ENCODE measurements at places on chromosomes 13 and 19.
A peak's percentile ranks its signal among the peaks of the same experiment; 100 is the strongest.

DNA sequence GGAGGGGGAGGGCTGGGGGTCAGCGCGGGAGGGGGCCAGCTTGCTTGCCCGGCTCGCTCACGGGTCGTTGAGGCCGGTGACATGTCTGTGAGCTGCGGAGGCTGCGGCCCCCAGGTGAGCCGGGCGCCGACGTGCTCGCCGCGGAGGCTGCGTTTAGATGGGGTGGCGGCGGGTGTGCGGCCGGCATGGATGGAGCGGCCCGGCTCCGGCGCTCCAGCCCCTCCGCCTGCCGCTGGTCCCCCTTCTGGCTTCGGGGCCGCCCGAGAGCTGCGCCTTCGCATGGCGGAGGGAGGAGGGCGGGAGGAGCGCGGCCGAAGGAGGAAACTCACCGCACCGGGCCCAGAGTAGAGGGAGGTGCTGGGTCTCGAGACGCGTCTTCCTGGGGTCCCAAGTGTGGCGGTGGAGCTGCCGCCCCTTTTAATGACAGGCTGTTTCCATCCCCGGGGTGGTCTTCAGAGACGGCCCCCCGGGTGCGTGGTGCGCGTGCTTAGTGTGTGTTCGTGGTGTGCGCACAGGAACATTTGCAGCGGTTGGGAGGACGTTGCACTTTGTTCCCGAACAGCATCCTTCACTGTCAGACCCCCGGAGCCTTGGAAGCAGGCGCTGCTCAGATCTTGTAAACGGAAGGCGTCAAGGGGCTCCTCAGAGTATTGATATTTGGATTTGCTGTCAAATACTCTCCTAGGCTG, at the start of gene AKAP11:
AKAP11 (plus strand) TSS at position 38 of the 689 bp plus-strand sequence. CDS start 14,197 bp downstream, outside the sequence.
- peak; percentile 80 for DNase-seq

- no peak for DNase-seq
Observed at GRCh38 chr13:52785739-52786138, 46.1 kb upstream of the CNMD start.

DNA sequence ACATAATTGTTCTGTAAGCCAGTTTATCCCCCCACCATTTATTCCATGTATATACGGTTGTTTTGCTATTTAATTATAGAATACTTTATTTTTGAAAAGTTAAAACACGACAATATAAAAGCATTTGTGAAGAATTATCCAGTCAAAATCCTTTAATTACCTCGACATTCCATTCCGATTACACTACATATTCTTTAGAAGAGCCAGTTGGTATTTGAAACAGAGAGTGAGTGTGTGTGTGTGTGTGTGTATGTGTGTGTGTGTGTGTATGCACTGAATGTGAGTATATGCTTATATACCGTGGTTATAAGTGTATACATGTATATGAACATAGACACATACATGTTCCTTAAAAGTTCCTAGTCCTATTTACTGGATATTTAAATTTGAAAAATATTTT, 87.8 kb upstream of the KLF5 start:
- DNase-seq, result no peak

DNA sequence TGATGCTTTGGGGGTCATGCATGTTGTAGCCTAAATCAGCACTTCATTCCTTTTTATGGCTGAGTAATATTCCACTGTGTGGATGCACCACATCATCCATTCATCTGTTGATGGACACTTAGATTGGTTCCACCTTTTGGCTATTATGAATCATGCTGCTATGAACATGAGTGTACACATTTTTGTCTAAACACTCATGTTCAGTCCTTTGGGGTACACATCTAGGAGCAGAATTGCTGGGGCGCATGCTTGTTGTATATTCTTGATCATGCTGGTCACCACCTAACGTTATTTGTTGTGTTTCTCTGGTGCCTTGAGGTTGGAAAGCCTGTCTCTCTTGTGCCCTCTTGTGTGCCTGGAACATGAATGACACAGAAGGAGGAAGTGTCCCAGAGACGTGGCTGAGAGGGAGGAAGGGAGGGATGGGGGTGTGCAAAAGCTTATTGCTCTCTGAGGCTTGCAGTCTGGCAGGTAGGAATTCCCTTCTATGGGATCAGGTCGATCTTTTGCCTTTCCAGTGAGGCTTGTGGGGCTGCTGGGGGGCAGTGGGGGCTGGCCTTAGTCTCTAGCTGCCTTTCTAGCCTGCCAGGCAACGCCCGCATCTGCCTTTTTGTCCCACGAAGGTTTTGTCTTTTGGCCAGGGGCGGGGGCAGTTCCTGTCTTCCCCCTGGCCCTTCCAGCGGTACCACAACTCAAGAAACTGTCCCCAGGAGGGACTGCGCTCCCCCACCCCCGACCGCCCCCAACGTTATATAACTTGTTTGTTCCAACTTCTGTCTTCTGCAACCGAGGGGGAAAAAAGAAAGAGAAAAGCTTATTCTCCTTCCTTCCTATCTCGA, 7.6 kb downstream of the KLHL26 start:
- DNase-seq, result no peak

DNA sequence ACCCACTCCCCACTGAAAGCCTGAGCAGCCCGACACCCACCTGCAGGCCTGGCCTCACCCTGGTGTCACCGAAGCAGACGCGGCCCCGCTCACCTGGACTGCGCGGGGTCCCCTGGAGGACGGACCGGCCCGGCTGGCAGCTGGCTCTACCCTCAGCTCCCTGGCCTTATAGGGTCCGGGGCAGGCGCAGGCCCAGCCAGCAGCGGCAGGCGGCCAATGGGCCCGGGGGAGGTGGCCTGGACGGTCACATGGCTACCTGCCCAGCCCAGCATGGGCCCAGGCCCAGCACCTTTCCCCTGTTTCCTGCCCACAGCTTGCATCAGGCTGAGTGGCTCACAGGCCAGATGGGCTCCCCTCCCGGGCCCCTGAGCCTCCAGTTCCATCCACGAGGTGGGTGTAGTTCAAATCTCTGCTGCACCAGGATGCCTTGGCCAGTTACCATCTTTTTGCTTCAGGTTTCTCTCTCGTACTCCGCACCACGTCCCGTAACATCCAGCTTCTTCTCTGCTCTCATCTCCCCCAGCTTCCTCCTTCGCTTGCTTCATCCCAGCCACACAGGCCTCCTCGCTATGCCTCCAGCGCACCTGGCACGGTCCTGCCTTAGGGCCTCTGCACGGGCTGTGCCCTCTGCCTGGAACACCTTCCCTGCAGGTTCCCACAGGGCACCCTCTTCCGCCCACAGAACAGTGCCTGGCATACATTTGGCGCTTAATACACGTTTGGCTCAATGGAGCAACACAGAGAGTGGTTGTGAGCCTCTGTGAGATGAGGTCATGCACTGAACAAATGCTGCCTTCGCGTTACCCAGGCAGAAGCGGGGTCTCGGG, at the start of gene PLIN4:
PLIN4 (minus strand) TSS at position 142 of the 827 bp plus-strand sequence. CDS start 214 bp downstream, outside the sequence.
- DNase-seq, result no peak

Measured in activated CD8-positive, alpha-beta memory T cell treated with anti-CD3 and anti-CD28 coated beads, Interleukin-2, amount 50 U/mL, for 48 hours (primary cell).